ENCODE measurements at places on chromosomes 5 and 9.

DNA sequence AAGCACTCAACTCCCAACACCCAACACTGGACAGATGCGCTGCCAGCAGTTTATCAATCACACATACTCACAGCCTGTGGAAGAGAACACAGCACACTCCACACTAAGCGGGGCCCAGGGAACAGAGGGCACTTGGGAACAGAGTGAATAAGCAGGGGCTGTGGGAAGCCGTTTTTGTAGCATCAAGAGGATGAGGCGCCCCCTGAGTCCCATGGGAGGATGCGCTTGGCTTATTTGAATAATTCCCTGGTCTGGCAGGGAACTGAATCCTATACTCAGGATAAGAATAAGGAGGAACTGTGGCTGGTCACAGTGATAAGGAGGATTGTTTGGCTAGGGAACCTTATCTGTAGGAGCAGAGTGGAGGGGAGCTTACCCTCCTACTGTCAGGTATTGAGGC, 96.1 kb upstream of the DNAH5 start:
- DNase-seq, result no peak

GRCh38 chr9:104143550-104143910, 49.4 kb downstream of the SMC2 start:
- DNase-seq, result no peak

DNA sequence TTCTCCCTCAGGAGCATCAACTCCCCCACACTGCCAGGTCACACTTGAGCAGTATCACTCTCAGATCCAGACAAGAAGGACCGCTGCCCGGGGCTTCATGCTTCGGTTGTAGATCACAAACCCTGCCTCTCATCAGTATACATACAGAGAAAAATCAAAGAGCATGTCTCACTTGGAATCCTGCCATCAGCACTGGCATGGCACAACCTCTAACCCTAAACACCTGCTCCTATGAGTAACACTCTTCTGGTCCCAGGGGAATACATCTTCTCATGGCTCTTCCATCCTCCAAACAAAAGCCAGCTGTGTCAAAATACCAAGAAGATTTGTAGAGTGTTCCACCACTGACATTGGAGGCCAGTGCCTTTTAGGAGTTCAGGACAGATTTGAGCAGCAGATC, 84.8 kb upstream of the MIER3 start:
- no peak for DNase-seq

DNA sequence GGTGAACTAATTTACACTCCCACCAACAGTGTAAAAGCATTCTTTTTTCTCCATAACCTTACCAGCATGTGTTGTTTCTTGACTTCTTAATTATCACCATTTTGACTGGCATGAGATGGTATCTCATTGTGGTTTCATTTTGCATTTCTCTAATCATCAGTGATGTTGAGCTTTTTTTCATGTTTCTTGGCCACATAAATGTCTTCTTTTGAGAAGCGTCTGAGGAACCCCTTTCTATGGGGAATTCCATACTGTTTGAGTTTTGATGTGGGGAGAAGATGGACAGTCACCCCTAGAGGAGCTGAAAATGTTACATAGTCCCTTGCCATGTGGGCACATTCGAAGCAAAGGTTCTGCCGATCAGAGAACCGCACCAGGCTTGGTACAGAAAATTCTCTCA, 207.0 kb upstream of the SLC30A5 start:
- DNase-seq, result no peak

- no peak for DNase-seq
These were observed 11.5 kb downstream of the MAN2A1 start for GRCh38 chr5:109701252-109701651.

Measured in stimulated activated CD8-positive, alpha-beta memory T cell treated with anti-CD3 and anti-CD28 coated beads, Interleukin-12 subunit alpha, Interleukin-12 subunit beta, amount 100 ng/mL, for 1 hour (primary cell).